Hippocampal formation (tissue), 2 donors: ENCODE measurements at places on chromosomes 7 and 10.

- no peak for DNase-seq
These were observed 9.0 kb upstream of the CYP3A4 start for GRCh38 chr7:99792967-99793366.

- no peak for DNase-seq
These were observed 57.5 kb downstream of the CPED1 start for GRCh38 chr7:121046009-121046408.

GRCh38 chr10:61140765-61141392 is 196.9 kb upstream of the RHOBTB1 start:
- peak; percentile 86 for DNase-seq

GRCh38 chr10:109247814-109248213 is 675.5 kb downstream of the XPNPEP1 start:
- no peak for DNase-seq

DNA sequence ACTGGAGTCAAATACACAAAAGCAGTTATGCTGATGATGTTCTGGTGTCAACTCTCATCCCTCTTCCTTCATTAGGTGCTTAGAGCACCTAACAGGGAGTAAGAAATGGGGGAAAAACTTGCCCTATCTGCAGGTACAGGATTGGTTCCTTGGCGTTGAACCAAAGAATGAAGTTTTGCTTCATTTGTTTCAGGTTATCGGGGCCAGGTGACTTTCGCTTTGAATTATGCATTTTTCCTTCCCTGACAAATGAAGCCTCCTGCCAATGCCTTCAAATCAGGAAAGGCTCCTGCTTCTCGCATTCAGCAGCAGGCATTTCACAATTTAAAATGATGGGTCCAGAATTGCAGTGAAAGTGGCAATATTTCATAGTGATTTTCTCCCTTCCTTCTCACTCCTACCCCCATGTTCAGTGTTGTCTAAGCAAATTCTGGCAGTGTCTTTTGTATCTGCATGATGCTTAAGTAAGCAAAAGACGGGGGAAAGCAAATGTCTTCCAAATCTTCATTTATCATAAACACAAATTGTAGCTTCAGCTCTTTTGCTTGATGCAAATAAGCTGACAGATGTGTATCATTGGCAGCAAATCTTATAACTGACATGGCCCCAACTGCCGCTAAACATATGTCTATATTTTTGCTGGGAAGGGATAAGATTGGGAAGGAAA is 29.4 kb downstream of the DNAJB9 start:
- DNase-seq, result no peak

DNA sequence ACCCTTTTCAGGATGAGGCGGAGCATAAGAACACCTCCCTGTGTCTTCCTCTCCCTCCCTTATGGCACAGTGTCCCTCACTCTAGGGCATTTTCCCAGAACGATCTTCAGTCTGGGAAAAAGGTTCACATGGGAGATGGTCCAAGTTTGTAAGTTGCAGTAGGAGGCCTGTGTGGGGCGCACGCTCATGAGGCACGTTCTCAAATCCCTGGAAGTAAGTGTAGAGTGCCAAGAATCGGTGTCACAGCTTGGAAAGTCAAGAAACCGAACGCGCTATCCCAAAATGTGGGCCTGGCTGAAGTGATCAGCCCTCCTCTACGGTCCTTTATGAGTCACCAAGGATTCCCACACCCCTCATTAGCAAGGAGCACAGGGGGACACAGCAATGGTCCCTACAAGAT is 23.9 kb upstream of the SMARCD3 start:
- no peak for DNase-seq

- DNase-seq, result peak; percentile 75
These were observed 51.1 kb upstream of the PODXL start for GRCh38 chr7:131607291-131608115.

- DNase-seq, result no peak
These were observed 8.0 kb upstream of the MBL2 start for GRCh38 chr10:52780391-52781155.

DNA sequence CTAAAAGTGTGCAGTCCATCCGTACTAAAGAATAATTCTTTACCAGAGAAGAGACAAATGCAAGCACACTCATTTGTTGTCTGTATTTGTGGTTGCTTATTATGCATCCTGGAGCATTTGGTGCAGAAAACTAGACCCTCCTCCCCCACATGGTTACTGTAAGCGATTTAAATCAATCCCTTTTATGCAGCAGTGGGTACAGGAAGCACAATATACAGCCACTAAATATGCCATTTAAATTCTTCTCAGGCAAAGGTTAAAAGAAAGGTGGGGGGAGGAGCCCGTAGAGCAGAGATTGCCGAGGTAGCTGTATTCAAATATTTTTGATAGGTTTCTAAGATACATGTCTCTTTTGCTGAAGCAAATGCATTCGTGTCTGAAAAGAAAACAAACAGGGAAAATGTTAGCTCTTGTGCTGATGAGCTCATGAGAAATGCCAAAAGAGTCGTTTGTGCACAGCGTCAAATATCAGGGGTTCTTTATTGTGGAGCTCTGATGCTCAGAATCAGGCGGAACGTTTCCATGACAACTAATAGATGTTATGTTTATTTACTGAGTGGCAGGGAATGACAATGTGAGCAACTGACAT is 131.3 kb upstream of the NPVF start:
- DNase-seq, result peak; percentile 73

GRCh38 chr10:93386631-93387369 is 95.3 kb downstream of the MYOF start:
- no peak for DNase-seq

DNA sequence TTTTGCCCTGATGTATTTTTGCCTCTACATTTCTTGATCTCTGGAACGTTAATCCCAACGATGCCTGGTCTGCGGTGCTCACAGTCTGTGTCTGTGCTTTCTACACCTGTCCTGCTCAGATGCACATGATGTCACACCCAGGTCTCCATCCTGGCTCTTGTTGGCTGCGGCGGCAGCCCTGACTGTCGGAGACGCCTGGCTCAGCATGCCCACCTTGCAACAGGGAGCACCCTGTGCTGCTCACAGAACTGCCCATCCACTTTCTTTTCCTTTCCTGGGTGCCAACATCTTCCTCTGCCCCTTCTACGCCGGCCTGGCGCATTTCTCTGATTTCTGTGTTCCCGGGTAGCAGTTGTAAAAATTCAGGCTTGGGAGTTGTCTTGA is 106.2 kb downstream of the CUX1 start:
- no peak for DNase-seq

DNA sequence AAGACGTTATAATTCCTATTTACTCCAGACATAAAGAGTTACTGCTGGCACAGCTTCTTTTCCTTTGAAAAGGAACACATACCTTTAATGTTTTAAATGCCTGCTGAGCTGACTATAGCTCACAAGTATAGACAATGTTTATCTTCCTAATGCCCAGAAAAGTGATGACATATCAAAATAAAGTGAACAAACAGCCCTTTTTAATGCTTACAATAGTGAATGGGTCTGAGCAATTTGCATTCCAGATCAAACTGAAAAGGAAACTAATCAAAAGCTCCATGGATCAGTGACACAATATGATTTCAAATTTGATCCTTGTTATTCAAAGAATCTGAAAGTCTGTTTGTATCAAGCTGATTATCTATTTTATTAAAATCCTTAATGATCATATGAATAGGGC is 233.6 kb upstream of the SEMA3E start:
- peak; percentile 11 for DNase-seq

DNA sequence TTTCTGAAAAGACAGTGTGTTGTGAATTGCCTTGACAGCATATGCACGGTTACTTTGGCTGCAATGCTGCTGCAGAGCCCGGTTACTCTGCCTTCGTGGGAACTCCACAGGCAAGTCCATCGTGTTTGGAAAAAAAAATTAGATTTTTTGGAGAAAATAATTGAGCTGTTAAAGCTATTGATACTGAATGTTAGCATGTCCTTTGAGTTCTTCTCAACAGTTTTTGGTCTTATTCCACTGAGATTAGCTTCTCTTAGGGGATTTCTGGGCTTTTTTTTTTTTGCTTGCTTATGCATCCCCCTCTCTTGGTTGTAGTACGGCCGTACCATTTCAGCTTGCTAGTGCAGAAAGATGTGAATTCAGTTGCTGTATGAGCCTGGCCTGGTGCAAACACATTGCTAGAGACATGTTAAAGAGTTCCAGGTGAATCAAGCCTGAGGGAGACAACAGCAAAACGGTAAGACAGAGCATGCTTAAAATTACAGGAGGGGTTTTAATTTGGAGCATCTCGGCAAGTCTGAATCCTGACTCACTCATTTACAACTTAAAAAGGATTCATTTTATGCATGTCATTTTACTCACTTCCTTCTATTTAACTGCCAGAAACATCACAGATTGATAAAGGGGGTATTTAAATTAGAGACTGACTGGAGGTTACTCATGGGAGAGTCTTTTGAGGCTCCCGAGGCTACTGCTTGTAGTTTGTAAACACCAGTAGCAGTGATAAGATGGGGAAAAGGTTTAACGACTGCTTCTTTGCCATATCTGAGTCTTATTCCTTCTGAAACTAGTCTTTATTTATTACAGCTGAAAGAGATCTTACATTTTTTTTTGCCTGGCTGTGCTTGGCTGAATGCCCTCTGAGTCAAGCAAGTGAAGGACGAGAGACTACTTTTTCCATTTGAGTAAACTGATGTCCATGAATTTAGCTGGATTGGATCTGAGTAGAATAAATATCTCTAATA is 113.7 kb downstream of the CDK14 start:
- no peak for DNase-seq

DNA sequence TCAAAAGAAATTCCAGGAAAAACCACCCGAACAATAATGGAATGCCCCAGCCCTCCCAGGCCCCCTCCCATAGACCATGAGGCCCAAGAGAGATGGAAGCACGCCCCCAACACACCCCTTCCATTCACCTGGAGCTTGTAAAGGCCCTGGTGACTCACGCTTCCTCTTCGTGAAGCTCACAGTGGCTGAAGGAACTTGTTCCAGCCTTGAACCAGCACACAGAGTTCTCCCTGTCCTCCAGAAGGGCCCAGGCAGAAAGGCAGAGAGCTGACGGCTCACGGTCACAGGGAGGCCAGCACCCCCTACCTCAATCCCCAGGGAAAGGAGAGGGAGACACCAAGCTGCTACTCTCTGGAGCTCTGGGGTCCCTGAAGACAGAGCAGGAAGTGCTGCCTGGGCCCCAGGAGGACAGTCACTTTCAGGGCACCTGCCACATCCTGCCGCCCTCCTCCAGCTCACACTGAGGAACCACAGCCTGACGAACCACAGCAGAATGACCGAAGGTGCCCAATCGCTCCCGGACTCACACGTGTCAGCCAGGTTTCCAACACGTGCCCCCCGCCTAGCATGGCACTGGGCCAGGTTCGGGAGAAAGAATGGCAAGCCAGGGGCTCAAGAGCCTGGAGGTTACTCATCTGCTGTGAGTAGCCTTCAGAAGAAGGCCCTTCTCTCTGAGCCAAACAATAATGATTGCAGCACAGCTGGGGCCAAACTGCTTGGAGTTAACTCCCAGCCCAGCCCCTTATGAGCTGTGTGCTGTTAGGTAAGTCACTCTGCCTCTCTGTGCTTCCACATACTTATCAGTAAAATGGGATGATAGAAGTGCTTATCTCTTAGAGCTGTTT is 52.8 kb downstream of the DLG5 start:
- DNase-seq, result no peak

- DNase-seq, result no peak
These were observed 57.1 kb downstream of the UBE3C start for GRCh38 chr7:157195868-157196267.

DNA sequence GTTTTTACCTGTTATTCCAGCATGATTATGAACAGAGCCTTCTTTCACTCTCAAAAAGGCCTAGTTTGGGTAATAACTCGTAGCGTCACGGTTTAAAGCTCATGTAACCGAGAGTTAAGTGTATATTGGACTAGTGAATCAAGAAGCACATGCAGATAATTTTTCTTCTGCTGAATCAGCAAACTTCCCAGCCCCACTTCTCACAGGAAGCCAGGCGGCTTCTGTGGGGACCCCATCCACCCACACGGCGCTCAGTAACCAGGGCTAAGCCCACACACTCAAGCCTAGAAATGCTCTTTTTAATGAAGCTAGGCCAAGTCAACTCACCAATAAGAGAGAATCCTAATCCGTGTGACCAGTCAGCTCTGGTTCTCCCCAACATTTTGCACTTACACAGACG is 191.2 kb upstream of the MGMT start:
- no peak for DNase-seq

DNA sequence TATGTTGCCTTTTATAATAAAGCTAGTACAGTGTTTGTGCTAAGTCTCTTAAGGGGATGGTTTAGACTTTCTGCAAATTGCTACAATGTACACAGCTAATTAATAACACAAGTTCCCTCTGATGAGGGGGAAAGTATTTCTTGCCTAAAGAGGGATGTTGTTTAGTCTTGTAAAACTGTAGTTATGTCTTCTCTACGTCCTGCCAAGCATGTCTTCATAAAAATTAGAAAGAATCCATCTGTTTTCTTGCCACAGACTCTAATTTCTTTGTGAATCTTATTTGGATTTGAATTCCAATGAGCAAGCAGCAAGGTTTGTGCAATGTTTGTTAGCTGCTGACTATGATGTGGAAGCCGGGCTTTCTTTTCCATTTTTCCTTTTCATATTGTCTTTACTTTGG is 28.2 kb downstream of the ADARB2 start:
- no peak for DNase-seq

DNA sequence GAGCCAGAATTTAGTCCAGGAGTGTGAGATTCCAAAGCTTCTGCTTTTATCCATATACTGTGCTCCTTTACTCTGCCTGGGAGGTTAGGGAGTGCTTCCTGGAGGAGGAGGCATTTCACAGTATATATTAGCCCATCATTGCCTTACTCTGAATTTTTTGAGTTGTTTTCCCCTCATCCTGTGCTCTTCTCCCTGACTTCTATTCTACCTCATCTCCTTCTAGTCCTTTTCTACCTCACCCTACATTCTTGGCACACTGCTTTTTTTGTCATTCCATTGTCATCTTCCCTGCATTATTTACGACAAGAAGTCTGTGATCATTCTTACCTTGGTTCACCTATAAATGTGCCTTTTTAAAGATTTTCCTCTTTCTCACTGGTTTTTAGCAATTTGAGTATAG is 21.3 kb downstream of the STK17A start:
- DNase-seq, result no peak

DNA sequence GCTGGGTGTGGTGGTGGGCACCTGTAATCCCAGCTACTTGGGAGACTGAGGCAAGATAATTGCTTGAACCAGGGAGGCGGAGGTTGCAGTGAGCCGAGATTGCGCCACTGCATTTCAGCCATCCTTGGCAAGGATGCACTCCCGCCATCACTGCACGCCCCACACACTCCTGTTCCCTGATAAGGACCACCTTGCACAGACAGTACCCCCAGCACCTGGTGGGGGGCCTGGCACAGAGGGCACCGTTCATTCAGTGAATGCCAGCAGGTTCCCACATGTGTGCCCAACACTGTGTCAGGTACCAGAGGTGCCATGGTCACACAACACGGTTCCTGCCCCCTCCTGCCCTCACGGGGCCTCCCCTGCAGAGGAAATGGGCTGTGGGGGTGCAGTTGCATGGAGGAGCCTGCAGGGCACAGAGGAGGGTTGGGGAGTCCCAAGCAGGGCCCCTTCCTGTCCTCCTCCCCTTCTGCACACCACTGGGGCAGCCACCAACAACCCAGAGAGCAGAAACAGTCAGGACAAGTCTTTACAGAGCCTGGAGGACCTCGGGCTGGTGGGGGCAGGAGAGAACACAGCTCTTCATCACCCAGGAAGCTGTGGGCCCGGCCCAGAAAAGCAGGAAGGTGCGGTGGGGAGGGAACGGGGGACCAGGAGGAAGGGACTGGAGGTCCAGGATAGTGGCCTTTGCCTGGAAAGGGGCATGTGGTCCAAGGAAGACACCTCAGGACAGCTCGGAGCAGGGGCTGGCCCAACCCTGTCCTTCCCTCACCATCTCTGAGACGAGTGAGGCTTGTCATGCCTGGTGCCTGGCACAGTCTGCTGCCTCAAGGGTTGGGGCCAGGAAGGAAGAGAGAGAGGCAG is 7.1 kb downstream of the CRYGN start:
- no peak for DNase-seq

GRCh38 chr10:90855126-90855525 is 2.7 kb downstream of the HTR7 start:
- no peak for DNase-seq
